DMS53 (cell line): ENCODE measurements at places on chromosomes 16 and 17.
A peak's percentile ranks its signal among the peaks of the same experiment; 100 is the strongest.

DNA sequence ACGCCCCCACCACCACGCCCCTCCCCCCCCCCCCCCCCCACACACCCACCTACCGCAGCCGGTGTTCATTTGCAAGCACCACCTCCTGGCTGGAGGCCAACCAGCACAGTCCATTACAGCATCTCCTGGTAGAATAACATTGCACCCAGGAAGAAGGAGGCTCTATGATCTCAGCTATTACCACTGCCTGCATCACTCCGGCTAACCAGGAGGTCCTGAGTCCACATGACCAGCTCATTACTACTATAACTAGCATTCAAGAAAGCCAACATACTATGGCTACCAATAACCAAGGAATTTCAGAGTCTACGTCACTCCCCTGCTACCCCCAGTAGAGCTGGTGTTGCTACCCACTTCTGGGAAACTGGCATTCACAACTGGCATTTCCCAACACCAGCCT lies 81.1 kb upstream of the ALOX12 start:
- no peak for DNase-seq

GRCh38 chr17:75913537-75914210 lies 9.0 kb upstream of the MRPL38 start:
- peak; percentile 73 for DNase-seq

GRCh38 chr17:29327412-29327811 lies 33.5 kb upstream of the NUFIP2 start:
- no peak for DNase-seq

DNA sequence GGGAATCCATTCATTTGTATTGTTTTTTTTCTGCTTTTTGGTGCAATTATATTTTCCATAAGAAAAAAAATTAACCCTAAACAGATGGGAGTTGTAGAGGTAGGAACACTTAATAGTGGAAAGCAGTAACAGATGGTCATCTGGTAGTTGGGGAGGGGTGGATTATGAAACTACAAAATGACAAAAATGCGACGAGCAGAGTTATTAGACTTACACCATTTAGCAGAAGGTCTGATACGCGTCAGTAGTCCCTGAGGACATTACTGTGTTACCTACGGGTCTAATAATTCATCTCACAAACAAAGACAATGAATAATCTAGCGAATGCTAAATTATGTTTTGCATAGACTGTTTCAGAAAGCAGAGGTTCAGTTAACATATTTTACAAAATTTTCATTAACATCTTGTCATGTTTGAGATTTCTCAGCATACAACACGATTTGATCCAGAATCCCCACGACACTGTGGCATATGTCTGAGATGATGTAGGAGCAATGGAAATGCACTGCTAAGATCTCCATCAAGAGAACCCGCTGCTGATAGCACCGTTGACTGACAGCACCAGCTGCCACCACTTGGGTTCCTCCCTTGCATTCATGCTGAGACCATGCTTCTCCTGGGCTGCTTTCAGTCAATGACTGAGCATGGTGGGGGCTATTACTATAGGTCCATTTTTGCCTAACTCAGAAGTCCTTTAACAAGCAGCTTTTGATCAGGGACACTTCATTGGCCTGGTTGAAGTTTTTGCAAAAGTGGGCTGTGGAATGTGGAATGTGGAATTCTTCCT lies 182.2 kb upstream of the CPHXL start:
- no peak for DNase-seq

DNA sequence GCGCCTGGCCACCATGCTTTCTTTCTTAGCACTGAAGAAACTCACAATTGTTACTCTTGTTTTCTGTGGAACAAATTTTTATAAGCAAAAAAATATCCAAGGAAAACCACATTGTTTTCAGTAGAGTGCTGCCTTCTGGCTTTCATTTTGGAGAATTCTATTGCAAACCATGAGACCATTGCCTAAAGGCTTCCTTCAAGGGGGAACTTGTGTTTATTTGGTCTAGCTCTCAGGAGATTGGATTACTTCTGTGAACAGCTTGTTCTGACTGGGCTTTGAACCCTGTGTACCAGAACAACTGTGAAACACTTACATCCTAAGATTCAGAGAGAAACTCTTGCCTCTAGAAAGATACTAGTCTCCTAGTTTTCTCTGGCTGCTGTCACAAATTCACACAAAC lies 32.1 kb downstream of the TOM1L1 start:
- no peak for DNase-seq

DNA sequence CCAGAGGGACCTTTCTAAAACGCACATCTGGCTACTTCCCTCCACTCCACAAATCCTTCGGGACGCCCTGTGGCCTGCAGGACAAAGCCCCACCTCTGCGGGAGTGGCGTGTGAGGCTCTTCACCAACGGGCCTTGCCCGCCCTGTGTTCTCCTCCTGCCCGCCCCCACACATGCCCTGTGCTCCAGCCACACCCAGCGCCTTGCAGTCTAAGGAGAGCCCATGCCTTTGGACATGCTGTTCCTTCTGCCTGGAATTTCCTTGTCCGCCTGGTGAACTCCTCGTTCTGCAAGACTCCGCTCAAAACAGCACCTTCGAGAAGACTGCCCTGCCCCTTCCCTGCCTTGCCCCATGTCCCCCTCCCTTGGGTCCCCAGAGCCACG lies 7.4 kb downstream of the ELOB start:
- no peak for DNase-seq

DNA sequence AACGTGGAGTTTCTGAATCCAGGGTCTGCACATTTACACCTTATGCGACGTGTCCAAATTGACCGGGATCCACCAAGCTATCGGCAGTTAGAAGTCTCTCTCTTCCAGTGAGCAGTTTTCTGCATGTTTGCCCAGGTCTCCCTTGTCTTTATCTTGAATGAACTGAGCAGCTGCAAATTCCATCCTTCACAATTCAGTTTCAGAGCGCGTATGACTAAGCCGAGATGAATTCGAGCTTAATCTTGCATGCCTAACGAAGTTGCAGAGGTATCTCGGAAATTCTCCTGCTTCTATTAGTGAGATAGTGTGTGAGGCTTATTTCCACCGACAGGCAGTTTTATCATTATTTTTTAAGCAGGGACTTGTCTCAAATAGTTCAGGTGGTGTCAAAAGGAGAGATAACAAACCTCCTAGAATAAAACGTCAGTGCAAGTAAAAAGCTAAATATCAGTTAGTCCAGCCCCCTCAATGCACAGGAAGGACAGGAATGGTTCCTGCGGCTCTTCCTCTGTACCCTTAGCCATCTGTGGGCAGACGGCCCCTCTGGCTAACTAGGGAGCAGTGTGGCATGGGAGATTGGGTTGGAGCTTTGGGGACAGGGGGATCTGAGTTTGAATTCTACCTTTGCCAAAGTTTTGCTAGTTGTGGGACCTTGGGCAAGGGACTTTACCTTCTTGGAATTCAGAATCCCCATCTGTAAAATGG lies 93.0 kb upstream of the GPR139 start:
- DNase-seq, result no peak

GRCh38 chr16:58454178-58454577 lies 45.8 kb upstream of the NDRG4 start:
- no peak for DNase-seq

DNA sequence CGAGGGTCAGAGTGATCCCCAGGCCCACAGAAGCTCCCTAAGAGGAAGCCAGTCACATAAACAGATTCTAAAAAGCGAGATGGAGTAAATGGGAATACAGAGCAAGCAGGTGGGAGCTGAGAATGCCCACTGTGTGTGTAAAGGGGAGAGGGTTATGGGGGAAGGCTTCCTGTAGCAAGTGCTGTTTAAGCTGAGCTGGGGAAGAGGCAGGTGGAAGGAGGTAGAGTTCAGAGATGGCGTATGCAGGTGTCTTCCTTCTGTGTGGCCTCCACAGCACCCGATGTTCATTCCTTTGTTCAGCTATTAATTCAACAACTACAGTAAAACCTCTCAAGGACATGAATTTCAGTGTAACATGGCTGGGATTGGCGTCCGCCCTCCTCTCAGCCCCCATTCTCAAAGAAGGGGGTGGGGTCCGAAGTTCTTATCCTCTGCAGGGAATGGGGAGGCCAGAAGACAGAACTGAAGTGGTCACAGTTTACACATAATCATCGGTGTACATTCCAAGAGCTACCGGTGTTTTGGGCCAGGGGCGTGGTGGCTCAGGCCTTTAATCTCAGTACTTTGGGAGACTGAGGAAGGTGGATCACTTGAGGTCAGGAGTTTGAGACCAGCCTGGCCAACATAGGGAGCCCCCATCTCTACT lies 1.8 kb downstream of the EEF2K start:
- no peak for DNase-seq

DNA sequence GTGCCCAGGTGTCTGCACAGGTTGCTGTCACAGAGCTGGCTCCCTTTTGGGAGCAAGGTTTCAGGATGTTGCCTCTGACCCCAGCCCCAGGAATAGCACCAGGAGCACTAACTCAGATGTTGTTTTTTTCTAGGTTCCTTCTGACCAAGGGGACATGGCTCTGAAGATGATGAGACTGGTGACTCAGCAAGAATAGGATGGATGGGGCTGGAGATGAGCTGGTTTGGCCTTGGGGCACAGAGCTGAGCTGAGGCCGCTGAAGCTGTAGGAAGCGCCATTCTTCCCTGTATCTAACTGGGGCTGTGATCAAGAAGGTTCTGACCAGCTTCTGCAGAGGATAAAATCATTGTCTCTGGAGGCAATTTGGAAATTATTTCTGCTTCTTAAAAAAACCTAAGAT lies 28.1 kb downstream of the SCPEP1 start:
- no peak for DNase-seq

DNA sequence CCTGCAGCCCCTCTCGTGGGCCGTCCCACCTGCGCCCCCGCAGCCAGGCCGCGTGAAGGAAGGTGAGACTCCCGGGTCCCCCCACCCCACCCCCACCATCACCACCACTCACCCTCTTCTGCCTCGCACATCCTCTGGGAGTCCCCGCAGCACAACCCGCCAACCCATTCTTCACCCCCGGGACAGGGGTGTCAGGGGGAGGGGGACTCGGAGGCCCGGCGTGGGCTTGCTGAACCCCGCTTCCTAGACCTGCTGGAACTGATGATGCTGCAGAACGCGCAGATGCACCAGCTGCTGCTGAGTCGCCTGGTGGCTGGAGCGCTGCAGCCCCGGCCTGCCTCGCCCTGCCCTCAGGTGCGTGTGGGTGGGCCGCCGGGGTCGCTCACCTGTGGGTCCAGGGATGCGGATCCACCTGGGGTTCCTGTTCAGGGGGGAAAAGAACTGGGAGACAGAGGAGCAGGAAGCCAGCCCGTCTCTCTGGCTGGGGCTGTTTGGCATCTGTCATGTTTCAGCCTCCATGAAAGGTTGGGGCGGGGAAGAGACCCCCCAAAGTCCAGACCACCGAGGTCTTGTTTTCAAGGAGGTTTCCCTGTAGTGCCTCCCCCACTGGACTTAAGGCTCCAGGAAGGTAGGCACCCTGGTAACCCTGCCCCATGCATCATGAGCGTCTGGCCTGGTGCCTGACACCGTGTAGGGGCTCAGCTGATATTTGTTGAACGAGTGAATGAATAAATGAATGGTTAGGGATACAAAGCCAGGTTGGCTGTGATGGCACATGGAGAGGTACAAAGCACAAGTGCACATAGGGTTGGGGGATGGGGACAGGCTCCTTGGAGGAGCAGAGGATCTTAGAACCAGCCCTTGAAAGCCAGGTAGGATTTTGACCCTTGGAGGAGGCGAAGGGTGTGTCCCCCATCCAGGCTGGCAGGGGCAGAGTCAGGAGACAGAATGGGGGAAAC lies 849 bp downstream of the PRR29 start:
- DNase-seq, result peak; percentile 17
